ENCODE measurements at places on chromosomes 4 and X.

- DNase-seq: no peak
These were observed 738.6 kb upstream of the GRIA3 start for GRCh38 chrX:122445466-122445865.

GRCh38 chr4:149077181-149077580 lies 635.0 kb upstream of the NR3C2 start:
- no peak for DNase-seq

GRCh38 chr4:173493041-173493440 lies 37.0 kb downstream of the HAND2 start:
- DNase-seq: no peak

- peak; percentile 55 for DNase-seq
These were observed 84.0 kb downstream of the RTL9 start for GRCh38 chrX:110442635-110443034.

DNA sequence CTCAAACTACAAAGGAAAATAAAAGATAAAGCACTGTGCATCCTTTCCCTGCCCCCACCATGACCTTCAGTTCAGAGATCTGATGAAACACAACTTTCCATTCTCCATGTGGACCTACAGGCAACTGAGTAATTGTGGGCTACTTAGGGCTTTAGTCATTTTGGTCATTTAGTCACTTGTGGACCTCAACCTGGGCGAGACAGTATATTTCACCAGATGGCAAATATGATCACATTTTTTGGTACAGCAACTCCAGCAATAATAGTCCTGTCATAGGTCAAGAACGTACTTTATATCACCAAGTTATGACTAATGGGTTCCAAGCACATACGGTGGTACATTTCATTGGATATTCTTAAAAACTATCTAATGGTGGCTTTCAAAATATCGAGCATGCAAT lies 141.2 kb downstream of the PDGFC start:
- peak; percentile 73 for DNase-seq

GRCh38 chr4:6205567-6205931 lies 5.2 kb upstream of the JAKMIP1 start:
- no peak for DNase-seq

- DNase-seq: peak; percentile 53
These were observed 187.4 kb upstream of the TEX13C start for GRCh38 chrX:125132274-125132673.

- no peak for DNase-seq
These were observed 287.4 kb downstream of the SMARCA1 start for GRCh38 chrX:129235903-129236302.

- no peak for DNase-seq
These were observed 81.2 kb downstream of the GAB1 start for GRCh38 chr4:143417679-143418403.

- DNase-seq: no peak
These were observed 7.3 kb upstream of the INTS6L start for GRCh38 chrX:135513130-135513515.

All from PC-3 (cell line).